Stimulated activated CD8-positive, alpha-beta memory T cell treated with anti-CD3 and anti-CD28 coated beads, Interleukin-15, amount 100 ng/mL, for 1 hour (primary cell): ENCODE measurements at places on chromosomes 12 and 14.

- DNase-seq, result no peak
Measured at GRCh38 chr12:1591034-1591433, 3.3 kb downstream of the FBXL14 start.

GRCh38 chr14:104766863-104767633, 14.1 kb downstream of the SIVA1 start:
- DNase-seq, result no peak

DNA sequence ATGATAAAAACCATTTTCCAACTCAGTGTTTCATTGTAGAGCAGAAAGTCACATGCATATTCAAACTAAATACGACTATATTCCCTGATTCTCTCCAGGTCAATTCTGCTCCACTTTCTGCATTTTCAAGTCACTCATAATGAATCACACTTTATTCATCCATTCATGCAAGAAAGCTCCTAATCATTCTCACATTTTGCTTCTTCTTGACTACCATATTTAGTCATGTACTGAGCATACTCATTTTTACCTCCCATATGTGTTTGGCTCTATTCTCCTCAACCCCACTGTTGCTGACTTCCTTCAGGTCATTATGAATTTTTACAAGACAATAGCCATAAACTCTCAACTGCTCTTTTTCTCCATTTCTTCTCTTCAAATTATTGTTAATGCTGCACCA, 43.4 kb upstream of the PIK3C2G start:
- DNase-seq, result no peak

DNA sequence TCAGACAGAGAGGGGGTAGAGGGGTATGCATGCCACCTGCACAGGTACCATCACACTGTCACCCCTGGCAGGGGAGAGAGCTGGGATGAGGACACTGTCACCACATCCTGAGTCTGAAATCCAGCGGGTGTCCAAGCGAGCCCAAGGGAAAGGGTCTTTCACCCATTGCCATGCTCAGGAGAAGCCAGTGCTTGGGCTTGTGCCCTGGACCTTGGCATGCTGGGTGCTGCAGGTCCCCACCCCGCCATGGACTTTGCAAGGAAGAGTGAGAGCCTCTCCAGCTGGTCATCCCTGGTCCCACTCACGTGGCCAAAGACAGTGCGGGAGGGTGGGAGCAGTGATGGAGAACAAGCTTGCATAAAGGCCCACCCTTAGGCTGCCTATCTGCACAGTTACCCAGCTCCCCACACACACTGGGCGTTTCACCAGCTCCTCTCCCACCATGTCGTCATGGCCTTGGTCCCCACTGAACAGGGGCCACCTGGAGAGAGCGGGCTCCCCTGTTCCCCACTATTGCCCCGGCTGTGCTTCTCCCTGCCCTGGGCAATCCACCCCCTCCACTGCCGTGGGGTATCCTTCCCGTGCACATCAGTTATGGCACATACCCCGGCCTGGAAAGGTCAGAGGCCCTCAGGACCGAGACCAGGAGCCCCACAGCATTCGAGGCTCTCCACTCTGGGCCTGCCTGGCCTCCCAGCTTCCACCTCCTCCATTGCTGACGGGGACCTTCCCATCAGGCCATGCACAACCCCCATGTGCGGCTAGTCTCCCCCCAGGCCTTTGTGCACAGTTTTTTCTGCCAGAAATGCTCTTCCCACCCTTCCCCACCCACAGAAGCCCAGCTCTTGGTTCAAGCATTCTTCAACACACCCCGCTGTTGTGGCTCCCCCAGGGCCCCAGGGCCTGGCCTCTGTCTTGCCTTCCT, 58.6 kb upstream of the BCL11B start:
- no peak for DNase-seq

- no peak for DNase-seq
Measured at GRCh38 chr14:22448035-22448904, 140.8 kb downstream of the DAD1 start.

DNA sequence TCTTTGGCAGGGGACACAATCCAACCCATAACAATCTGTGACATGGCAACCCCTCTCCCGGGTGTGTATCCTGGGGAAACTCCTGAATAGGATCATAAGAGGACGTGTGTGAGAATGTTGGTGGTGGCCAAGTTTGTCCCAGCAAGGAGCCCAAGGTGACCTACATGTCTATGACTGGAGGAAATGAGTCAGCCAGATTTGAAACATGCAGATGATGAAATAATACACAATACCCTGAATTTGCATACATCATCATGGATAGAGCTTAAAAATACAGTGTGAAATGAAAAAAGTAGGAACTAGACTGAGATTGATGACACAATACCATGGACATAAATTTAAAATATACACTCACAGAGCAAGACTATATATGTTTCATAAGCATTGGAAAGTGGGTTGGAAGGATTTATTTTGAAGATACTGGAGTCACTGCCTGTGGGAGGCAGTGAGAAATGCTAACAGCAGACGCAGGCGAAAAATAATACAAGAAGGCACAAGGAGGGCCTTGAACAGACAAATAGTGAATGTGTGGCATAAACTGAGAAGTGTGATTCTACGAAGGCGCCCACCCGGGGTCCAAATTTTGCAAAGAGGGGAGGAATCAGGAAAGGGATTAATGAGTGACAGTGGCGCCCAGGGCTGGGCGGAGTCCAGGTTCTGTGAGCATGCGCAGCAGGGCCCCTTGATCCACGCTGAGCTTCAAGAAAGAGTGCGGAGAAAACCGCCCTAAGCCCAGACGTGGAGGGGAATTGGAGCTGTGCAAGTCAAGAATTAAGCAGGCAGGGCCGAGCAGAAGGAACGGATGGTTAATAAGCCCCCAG, 7.0 kb upstream of the MAP1LC3B2 start:
- DNase-seq, result no peak

DNA sequence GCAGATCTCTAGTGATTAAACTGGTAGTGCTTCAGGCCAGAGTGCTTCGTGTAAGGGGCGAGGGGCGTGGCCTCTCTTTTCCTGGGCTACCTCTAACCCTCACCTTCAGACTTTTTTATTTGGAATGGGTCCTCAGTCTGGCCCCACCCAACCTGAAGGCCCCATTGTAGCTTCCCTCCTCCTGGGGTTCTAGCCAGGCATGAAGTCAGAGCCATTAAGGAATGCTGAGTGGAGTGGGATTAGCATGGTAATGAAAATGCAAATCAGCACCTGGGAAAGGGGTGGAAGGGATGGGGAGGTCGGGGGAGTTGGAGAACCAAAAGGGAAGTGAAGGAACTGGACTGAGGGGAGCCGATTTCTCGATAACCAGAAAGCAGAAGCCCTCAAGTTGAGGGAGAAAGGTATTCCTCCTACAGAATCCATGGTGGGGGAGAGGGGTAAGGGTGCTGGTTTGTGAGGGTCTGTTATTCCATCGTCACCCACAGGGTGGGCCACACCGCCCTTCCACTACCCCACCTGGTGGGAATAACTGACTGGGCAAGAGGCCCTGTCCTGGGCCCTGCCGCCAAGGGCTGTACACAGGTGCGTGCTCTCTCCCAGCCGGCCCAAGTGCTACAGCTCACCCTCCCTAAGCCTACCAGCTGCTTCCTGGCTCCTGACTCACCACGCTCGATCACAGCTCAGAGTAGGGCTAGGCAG, 14.1 kb downstream of the ZFHX2 start:
- DNase-seq, result no peak

DNA sequence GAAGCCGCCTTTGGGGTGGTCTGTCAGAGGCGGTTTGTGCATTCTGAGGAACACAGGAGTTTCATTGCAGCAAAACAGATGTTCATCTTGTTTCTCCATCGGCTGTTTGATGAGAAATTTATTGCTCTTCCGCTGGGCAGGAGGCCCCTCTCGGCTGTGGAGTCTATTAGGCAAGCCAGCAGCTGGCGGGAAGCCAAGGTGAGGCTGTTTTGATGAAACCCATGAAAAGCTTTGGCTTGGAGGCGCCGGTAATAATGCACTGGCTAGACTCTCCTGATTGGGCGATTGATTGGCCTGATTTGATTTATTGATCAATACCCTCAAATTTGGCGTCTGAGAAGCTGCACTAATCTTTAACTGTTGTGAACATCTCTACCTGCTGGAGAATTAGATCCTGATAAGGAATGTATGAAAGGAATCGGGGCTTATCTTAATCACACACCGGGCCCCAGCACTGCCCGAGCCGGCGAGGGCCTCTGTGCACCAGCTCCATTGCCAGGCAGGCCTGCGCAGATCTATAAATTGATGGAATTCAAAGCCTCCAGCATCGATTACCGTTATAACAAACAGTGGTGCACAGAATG, 187.7 kb downstream of the PHETA1 start:
- DNase-seq, result no peak

DNA sequence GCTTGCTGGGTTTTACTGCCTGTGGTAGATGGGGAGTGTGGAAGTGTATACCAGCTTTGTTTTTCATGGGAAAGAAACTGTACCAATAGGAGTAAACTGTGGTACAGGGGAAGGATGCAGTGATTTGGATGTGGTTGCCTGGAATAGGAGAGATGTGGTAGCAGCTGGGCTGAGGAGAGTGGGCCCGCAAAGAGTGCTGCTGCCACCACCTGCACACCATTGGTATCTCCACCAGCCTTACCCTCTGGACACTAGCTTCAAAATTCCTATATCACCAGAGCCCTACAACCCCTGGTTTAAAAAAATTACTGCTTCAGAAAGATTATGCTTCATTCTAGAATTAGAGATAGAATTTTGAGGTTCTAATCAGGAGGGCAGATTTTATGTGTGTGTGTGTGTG, 53.6 kb downstream of the AKAP6 start:
- no peak for DNase-seq

DNA sequence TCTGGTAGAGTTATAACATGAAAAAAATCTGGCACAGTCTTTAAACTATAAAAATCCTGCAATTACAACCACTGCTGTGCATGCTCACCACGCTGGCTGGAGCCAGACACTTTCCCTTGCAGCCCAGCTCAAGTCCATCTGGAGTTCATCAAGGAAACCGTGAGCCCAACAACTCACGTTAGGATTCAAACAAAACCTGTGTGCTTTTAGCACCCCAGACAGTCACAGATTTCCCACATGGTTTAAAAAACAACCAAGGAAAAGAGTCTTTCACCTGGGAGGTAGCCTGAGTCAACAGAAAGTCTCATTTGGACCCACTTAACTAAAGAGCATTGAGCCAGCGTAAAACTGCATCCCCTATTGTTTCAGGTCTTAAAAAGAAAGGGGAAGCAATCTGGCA, 4.7 kb downstream of the LRIG3 start:
- no peak for DNase-seq

GRCh38 chr14:22159099-22159498, 429.9 kb downstream of the DAD1 start:
- no peak for DNase-seq

GRCh38 chr14:77474479-77475177, 16.7 kb downstream of the AHSA1 start:
- no peak for DNase-seq
